Anterior cingulate cortex (tissue), 58 donors: ENCODE measurements at places on chromosomes 3 and 15.

DNA sequence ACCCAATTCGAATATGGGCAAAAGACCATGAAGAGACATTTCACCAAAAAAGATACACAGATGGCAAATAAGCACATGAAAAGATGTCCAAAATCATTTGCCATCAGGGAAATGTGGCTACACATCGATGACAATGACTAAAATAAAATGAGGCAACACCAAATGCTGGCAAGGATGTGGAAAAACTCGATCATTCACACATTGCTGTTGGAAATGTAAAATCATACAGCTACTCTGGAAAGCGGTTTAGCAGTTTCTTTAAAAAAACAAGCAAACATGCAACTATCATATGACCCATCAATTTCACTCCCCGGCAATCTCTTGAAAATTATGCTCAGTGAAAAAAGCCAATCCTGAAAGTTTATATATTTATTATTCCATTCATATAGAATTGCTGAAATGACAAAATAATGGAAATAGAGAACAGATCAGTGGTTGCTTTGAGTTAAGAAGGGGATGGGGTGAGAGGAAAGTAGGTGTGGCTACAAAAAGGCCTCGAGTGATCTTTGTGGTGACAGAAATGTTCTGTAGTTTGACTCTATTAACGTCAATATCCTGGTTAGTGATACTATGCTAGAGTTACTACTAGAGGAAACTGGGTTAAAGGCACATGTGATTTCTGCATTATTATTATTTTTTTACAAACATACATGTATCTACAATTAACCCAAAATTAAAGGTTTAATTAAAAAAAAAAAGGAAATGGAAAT, 45.0 kb downstream of the DLG1 start:
- no peak for DNase-seq

DNA sequence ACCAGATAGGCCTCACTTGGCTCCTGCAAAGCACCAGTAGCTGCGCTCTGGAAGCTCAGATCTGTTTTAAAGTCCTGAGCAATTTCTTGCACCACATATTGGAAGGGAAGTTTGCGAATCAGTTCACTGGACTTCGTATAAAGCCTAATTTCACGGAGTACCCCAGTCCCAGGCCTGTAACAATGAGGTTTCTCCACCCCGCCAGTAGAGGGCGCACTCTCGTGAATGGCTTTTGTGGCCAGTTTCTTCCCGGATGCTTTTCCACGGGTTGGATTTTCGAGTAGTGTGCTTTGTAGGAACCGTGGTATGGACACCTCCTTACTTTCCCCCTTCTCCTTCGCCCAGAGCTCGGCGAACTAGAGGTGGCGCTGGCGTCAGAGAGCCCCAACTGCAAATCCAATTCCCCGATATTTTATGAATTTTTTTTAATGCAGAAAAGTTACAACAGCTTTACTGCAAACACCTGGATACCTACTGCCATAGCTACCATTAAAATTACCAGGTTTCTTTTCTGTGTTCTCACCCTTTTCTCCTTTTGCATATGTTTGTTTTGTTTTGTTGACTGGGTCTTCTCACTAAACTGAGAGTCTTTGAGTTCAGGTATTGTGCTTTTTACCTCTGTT, 13.3 kb downstream of the RARB start:
- no peak for DNase-seq

DNA sequence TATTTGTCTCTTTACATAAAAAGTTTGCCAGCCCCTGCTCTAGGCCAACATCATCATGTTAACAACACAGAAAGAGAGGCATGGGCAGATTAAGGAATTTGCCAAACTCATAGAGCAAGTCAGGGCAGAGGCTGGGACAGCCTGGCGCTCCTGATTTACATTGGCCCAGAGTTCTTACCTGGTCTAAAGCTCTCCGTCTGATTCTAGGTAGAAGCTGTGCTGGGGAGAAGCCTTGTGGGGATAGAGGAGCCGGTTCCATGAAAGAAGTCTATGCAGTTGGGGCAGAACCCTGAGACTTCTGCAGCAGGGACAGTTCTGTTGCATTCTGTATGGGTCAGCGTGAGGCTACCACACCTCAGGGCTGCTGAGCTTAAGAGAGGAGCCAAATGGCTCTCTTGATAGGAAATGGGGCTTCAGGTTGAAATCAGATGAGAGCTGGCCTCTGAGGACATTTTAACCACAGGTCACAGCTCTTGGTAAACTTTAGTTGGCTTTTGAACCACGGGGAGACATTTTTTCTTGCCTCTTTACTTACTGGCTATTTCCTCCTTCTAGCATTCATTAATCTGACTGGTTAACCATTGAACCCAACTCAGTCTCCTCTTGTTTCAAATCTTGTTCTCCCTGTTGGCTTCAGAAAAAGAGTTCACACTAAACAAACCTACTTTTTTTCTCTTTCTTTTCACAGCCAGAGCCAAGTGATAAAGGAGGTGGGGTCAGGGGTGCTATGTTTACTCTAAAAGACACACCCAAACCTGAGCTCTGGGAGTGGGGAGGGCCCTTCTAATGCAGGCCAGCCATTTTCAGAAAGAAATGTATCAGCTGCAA, 250.7 kb downstream of the OPA1 start:
- DNase-seq: no peak

- no peak for DNase-seq
These were observed 1.7 kb upstream of the HHATL start for GRCh38 chr3:42704136-42704841.

DNA sequence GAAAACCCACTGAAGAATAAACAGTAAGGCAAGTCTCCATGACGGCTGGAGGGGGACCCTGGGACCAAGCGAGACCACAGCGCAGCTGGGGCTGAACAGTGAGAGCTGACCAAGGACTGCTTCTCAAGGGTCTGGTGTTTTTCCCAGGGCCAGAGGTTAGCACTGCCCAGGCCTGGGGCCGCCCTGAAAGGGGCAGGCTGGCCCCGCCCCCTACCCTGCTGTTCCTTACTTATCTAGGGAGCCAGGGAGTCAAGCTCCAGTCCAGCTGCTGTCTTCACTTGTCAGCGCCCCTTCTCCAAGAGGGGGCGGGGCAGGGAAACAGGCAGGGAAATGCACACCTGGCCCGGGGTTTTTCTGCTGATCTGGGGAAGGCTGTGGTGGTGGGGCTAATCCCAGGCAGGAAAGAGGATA, 51.6 kb upstream of the HACD2 start:
- no peak for DNase-seq

DNA sequence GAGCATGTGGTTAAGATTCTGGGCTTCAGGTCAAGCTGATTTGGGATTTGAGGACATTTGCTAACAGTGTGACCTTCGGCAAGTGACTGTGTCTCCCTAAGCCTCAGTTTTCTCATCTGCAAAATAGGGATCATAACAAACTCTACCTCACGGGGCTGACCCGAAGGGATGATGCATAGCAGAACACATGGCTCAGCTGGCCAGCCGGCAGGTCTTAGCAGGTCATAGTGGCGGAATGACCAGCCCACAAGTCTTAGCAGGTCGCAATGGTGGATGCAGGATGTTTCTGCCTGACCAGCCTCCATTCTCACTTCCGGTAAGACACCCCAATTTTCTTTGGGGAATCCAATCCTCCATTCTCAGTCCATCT, 63.3 kb downstream of the IQSEC1 start:
- DNase-seq: no peak
